ENCODE measurements at places on chromosomes 6 and 20.

DNA sequence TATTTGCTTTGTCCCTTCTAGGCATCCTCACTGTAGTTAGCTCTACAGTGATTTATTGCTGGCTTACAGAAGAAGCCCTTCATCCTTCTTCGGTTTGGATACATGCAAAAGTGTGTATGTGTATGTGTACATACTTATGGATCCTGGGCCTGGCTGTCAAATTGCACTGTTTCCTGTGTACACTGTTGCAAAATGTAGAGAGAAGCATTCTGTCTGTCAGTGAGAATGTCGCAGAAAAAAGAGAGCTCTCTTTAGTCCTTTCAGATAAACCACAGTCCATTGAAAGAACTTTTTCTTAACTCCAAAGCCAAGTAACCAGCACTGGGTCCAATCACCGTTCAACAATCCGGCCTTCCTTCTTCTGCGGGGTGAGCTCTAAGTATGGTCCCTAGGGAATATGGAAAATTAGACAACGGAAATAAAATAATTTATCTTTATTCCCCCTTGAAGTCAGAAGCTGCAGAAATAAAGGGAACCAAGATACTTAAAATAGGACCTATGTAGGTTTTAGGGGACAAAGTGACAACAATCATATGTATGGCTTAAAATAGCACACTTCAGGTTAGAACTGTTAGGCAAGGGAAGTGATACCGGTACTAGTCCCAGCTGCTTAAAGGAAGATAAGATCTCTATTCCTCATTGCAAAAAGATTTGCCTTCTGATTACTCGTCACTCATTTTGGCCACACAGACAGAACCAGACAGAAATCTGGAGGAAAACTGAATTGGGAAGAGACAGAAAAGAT, 107.0 kb downstream of the CD83 start:
- DNase-seq = no peak

GRCh38 chr6:139135578-139136545, 982 bp downstream of the HECA start:
- no peak for DNase-seq

DNA sequence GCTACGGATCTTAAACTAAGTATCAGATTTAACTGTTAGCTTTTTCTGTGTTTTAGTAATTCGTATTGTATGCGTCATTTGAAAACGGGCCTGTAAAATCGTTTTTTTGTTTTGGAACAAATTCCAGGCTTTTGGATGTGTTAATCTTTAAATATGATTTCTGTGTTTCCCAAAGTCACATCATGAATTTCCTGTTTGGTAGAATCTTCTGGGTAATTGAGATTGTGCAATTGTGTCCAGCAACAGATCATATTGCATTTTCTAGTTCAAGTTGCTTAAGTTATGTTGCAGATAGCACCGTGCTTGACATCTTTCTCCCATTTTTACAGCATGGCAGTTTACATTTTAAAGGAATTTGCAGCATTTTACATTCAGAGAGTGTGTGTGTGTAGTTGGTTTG, 1.9 kb downstream of the MAPK14 start:
- no peak for DNase-seq

DNA sequence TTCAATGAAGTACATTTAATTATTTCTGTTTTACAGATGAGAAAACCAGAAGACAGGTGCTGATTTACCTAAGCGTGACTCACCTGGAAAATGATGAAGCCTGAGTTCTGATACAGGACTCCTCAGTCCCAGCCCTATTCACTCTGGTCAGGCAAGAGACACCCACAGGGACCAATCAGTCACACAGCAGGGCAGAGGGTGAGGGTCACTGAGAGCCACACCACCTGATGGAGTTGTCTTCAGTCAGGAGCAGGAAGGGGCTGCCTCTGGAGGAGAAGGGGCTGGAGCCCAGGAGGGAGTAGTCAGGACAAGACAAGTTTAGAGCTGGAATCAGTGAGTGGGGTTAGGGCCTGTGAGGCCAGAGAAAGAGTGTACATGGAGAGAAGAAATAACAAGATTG, 251.2 kb upstream of the MOCS1 start:
- DNase-seq = no peak

DNA sequence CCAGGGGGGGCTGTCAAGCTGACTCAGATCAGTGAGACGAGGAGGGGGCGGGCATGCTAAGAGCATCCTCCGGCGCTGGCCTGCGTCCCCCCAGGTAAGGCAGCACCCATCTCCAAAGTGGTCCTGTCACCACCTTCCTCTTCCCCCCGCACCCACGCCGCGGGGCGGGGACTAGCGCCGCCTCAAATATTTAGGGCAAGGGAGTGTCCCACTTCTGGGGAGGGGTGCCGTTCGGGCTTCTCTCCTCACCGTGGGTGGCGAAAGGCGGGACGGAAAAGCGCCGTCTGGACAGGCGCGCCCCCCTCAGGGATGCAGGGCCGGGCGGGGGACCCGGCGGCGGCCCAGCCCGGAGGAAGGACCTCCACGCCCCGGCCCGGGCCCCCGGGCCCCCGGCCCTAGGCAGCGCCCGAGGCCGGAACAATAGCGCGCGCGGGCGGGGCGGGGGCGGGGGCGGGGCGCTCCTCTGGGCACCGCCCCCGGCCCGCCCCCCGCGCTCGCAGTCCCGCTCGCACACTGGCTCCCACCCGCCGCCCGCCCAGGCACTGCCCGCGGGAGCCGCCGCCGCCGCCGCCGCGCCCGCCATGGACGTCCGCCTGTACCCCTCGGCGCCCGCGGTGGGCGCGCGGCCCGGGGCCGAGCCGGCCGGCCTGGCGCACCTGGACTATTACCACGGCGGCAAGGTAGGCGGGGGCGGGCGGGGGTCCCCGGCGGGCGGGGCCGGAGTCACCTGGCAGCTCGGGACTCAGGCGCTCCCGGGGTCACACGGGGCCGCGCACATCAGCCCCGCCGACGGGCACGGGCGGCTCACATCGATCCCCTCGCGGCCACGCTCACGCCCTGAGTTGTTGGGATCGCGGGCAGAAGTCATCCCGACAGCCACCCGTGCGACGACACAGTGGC, at the start of gene TOX2:
TSS of gene TOX2 (plus strand) at position 542 of the 900 bp plus-strand sequence. CDS start at position 582, 40 bp downstream.
- no peak for DNase-seq

DNA sequence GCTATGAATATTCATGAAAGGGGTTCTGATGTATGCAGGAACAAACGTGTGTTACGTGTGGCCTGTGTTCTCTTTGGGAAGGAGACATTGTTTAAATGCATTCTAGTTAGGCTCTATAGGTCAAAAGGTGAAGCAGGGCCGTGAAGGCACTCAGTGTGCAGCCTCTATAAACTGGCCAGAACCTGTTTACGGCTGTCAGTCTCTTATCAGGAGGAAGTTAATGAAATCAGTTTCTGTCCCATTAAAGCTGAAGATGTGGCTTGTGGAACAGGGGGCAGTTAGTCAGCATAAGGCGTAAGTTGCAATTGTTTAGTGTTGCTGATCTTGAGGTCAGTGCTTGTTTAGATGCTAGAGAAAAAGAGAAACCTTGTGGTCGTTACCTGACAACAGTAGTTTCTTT, 111.5 kb upstream of the KCNG1 start:
- DNase-seq = no peak

Measured in D721Med (cell line).